ENCODE measurements at places on chromosomes 6 and 20.

- no peak for DNase-seq
These were observed 1.1 kb upstream of the RAET1E start for GRCh38 chr6:149898966-149899365.

- no peak for DNase-seq
These were observed 48.6 kb upstream of the HTR1B start for GRCh38 chr6:77511860-77512259.

DNA sequence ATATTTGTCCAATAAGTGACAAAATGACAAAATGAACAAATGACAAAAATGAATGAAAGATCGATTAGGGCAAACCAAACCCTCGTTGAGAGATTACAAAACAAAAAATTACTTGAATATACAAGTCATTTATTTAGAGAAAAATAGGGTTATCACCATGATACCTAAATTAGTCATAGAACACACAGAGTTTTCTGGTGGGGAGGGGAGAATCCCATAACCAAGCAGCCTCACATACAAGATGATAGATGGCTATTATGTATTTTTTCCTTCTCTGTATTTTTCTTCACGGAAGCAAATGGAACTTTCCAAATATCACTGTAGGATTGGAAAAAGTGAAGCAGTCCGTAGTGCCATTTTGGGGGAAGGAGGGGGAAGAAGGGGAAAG is 28.5 kb upstream of the BMP6 start:
- no peak for DNase-seq

GRCh38 chr6:38188677-38189335 is 369.3 kb downstream of the ZFAND3 start:
- DNase-seq: no peak

DNA sequence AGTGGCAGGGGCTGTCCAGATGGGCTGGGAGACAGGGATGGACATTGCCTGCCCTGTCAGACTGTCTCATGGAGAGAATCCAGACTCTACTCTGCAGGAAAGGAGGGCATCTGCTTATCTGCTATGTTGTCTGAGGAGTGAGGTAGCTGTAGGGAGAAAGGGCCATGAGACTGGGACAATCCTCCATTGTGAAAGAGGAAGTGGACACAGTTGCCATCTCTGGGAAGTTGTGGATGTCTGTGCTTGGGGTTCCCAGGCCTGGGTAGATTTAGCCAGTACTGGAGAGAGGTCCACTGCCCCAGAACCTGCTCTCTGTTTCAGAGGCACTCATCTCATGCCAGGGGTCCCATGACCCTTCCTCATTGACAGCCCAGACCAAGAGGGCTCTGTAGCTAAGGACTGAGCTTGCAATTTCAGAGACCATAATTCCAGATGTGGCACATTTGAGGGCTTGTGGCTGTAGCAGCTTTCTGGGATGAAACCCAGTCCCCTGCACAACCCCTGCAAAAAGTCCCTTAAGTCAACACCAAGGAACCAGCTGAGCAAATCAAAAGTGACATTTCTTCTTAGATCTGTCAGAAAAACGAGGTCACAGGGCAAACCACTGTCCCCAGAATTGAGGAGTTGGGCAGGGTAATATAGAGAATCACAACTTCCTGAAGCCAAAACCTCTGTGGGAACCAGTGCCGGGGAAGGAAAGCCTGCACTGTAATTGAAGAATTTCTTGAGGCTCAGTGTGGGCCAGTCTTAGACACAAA is 4.1 kb upstream of the SIRPG start:
- no peak for DNase-seq

All from right kidney (tissue), 9 donors.